Motor neuron (in vitro differentiated cells): ENCODE measurements at places on chromosomes 12 and 14. TPM values are rescaled to one million over a fixed set of nuclear protein-coding genes. Genes with fewer than 3 reads are reported as not detected.

DNA sequence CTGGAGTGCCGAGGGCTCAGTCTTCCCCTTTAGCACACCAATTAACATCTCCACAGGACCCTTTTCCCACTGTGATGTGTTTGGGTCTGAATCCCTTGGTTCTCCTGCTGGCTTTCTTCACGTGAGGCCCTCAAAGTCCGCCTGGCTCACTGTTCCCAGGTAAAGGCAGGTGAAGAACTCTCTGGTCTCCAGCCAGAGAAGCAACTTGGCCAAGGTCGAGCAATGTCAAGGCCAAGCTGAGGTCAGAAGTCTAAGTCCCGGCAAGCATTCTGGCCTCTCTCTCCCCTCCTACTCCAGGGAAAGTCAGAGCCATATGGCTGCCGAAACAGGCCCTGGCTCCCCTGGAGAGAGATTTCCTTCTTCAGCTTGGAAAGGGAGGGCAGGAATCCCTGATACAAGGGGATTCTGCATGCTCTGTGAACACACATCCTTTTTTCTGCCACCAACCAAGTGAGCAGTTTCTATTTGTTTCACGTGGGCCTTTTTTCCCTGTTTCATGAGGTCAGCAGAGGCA lies 61.4 kb upstream of the ESRRB start:
- ATAC-seq = no peak

- no peak for ATAC-seq
Measured at GRCh38 chr12:117441751-117442150, 80.3 kb upstream of the NOS1 start.

DNA sequence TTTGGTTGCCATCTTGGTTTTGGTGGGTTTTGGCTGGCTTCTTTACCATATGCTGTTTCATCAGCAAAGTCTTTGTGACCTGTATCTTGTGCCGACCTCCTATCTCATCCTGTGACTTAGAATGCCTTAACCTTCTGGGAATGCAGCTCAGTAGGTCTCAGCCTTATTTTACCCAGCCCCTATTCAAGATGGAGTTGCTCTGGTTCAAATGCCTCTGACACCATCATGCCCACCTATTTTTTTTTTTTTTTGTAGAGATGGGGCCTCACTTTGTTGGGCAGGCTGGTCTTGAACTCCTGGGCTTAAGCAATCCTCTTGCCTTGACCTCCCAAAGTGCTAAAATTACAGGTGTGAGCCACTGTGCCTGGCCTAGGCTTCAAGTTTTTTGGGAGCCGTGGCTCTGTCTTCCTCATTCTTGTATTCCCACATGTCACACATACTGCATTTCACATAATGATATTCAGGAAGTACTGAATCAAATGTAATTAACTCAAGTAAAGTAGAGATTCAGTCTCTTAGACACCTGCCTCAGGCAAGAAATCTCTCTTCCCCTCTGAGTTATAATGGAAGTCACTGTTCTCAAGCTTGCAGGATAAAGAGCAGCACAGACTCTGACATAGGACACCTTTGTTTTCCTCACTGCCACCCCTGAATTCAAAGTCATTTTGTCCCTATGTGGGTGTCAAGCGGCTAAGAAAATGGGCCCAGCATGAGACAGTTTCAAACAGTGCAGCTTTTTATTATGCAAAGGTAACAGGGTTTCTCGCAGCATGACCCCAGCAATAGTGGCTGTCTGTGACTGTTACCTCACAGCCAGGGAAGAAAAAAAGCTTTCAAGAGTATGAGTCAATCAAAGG lies 159.0 kb downstream of the PTPN11 start:
- ATAC-seq = no peak

- ATAC-seq = no peak
Measured at GRCh38 chr14:56731187-56731586, 79.1 kb downstream of the OTX2 start.

The HOXC10 gene
- total RNA-seq = 0.42 and 0.59 TPM in 2 replicates

The GALNT8 gene
- total RNA-seq = 0.11 and 0.49 TPM in 2 replicates

GRCh38 chr12:69433653-69434052 lies 36.5 kb upstream of the FRS2 start:
- ATAC-seq = no peak

The JAG2 gene
- 6.9 and 11.4 TPM in 2 replicates for total RNA-seq
